Esophagus muscularis mucosa (tissue), 4 donors: ENCODE measurements at places on chromosomes 2 and 18. TPM values are rescaled to one million over a fixed set of nuclear protein-coding genes. Genes with fewer than 3 reads are reported as not detected.
A peak's percentile ranks its signal among the peaks of the same experiment; 100 is the strongest.

CDK5R2 gene
- 0.33 TPM for total RNA-seq

GRCh38 chr2:30807249-30807648 is at the start of gene CAPN13:
Gene CAPN13, minus strand, starts transcription at chr2:30807446. Its CDS starts 20,121 bp downstream, at chr2:30787325.
- DNase-seq: peak; percentile 85

DNA sequence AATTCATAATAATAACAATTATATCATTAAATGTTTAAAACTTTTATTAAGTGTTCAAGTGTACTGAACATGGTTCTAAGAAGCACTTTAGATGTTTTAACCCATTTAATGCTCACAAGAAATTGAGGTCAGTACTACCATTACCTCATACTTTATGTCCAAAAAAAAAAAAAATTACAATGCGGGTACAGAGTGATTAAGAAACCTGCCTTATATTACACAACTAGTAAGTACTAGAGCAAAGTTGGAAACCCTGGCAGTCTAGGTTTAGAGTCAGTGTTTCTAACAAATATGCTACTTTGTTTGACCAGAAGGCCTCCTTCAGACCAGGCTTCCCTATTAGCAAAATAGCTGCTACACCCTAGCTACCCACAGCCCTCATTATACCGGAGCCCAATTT is 28.5 kb downstream of the PLEKHM3 start:
- no peak for DNase-seq

DNA sequence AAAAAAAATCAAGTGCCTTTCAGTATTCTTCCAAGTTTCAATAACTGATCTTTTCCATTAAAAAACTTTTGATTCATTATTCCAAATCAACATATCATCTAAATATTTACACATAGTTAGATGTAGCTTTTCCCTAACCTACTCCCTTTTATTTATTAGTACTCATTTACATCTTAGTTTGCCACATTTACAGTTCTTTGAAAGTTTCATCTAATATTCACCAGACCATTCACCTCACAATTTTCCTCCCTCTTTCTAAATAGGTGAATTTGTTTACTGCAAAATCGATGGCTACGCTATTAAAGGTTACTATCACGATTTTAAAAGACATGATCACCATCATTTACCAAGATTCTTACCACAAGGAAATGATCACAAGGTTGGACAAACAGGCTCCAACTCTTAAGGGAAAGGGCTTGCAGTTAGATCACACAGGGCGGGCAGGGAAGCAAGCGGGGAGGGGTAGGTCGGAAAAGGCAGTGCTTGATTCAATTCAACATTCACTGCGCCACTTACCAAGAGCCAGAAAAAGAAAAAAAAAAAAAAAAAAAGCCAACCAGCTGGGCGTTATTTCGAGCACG is 654 bp upstream of the MARCHF7 start:
- no peak for DNase-seq

GRCh38 chr18:9506046-9506792 is 30.9 kb downstream of the RALBP1 start:
- DNase-seq: no peak

DNA sequence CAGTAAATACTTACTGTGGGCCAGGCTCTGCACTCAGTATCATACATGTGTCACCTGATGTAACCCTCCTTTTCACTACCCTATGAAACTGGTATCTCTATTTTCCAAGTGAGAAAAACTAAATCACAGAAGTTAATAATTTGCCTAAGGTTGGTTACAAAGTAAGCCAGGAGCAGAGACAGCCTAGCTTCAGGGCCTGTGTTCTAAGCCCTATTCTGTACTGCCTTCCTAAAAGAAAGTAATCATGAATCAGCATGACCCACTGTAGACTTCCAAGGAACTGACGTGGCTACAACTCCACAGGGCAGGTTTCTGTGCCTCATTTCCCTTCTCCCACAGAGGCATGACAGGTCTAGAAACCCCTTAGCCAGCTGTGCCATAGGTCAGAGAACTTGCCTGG is 14.3 kb downstream of the ZNF142 start:
- DNase-seq: no peak

GRCh38 chr2:104902317-104902716 is 48.4 kb downstream of the POU3F3 start:
- no peak for DNase-seq

- DNase-seq: no peak
Measured at GRCh38 chr18:54117853-54118773, 106.4 kb downstream of the MBD2 start.

- DNase-seq: no peak
Measured at GRCh38 chr2:148978706-148979105, 59.8 kb upstream of the LYPD6B start.

CABLES1 gene
- total RNA-seq: 3.8 TPM

DNA sequence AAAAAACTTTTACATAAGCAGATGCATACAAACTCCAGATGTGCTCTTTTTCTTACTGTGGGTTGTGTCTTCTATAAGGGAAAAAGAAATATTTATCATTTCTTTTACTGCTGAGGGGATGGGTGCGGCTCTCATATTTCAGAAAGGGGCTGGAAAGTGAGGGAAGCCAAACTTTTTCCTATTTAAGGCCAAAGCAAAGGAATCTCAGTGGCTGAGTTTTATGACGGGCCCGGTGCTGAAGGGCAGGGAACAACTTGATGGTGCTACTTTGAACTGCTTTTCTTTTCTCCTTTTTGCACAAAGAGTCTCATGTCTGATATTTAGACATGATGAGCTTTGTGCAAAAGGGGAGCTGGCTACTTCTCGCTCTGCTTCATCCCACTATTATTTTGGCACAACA is at the start of gene COL3A1:
TSS of gene COL3A1 (plus strand) at position 210 of the 400 bp plus-strand sequence. CDS start at position 327, 117 bp downstream.
- DNase-seq: no peak

DNA sequence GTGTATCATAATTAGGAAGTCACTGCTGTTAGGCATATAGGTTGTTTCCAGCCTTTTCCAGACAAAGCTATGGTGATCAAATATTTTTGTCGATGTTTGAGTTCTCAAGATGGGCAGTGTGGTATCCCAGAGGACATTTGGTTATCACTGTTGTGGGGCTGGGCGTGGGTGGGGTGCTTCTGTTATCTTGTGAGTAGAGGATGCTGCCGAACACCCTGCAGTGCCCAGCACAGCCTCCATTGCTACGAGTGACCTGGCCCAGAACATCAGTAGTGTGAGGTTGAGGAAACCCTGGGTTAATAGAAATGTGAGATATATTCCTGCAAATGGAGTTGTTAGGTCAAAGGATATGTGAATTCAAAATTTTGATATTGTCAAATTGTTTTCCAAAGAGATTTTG is 33.2 kb downstream of the ZNF236 start:
- no peak for DNase-seq

GRB14 gene
- 3.3 TPM for total RNA-seq

DNA sequence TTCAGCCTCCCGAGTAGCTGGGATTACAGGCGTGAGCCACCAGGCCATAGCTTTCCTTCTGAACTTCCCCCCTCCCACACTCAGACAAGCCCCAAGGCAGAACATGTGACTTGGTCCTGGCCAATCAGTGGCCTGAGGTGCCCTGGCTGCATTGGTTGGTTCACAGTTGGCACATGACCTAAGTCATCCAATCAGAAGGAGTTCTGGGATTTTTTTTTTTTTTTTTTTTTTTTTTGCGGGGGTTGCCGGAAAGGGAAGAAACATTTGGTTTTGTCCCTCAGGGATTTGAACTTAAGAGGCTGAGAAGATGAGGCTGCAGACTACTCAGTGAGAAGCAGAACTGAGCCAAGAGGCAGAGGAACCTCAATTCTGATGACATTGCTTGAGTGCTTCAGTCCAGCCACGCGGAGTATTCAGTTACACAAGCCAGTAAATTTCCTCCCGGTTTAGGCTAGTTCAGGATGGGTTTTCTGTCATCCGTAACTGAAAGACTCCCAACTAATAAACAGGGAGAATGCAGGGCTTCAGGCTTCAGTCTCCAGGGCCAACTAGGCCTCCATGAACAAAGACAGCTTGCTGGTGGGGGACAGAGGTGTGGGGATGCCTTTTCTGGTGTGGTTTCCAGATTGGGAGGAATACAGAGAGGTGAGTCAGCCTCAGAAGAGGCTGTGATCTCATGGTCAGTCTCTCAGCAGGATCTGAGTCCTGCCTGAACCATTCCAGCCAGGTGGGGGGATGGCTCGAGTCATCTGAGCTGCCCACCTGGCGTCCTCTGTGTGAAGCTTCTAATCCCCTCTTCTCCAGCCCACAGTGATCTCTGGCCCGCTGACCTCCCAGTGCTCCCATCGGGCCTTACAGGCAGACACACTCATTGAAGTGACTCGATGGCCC is 9.2 kb downstream of the PTMA start:
- DNase-seq: no peak

DNA sequence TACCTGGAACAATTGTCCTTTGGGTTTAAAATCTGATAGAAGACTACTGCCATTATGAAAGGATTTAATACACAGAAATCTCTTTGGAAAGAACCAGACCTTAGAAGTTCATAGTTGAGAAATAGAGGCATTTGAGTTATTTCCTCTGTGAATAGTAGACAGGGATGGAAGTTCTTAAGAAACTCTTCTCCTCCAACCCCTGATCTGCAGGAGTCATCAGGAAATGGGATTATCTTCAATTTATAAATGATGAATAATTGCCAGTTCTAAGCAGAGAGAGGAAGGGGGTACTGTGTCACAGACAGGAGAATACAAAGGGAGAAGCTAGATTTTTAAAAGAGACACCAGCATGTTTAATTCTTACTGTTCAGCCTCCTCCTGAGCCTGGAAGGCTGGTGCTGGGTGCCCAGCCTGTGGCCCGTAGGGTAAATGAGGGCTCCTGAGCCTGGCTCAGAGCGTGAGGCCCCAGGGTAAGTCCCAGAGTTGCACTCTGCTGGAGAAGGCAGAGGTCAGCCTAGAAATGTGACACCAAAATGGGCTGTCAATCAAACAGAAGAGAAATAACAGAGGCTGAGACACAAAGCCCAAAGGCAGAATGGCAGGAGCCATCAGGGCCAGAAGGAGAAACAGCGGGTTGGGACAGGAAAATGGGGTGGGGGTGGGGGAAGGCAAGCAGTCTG is 58.2 kb upstream of the PKDCC start:
- DNase-seq: no peak

- DNase-seq: no peak
Measured at GRCh38 chr2:44429034-44429433, 67.3 kb downstream of the CAMKMT start.

GRCh38 chr2:172092716-172093415 is 7.6 kb downstream of the DLX1 start:
- DNase-seq: no peak

DNA sequence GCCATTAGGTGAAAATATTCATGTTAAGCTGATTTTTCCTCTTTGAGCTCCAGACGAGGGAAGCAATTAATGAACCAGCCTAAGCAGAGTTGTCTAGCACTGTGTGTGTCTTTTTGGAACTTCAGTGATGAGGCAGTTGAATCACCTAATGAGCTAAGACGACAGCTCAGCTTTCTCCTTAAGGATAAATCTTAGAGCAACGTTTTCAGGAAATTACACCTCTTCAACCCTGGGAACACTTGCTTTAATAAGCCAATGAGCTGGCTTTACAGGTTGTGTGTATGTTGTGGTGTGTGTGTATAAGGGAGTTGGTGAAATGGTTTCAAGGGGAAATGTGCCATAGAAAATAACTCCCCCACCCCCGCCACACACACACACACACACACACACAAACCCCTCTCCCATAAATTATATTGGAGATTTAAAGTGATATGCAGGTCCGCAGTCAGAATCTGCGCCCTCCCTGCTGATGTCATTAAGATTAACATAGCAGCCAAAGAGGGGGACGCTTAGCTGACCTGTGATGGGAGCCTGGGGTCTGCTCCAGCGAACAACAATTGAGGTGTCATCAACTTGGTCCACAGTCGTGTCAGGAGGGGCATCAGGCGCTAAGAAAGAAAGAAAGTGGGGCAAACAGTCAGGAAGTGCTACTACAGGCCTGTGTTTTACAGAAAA is 28.1 kb downstream of the FN1 start:
- DNase-seq: no peak

GRCh38 chr2:212974692-212975091 is 176.7 kb downstream of the IKZF2 start:
- DNase-seq: no peak

DNA sequence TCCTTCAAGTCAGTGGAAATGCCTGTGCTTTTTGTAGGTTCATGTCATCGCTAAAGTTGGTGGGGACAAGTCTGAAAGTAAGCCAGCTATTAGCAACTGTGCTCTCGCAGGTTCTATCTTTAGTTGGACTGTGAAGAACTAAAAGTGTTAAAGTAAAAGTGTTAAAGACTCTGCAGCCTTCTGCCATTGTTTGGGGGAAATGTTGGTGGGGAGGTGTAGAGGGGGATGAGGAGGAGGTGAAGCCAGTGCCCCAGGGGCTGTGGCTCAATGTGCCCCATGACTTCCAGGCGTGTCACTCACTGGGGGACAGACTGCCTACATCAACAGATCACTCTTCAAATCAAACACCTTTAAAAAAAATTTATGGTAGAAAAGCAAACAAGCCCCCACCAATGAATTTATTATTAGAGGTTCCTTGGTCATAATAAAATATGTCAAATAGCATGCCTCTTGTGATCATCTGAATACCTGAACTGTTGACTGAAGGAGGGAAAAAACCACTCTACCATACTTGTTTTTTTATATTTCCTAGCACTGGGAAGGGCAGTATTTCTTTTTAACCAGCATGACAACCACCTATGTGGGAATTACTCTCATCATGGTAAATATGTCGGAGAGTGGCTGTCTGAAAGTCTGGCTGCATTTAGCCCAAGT is 19.3 kb downstream of the TGFA start:
- peak; percentile 66 for DNase-seq

- DNase-seq: no peak
Measured at GRCh38 chr2:173239644-173240043, 115.0 kb upstream of the CDCA7 start.

DNA sequence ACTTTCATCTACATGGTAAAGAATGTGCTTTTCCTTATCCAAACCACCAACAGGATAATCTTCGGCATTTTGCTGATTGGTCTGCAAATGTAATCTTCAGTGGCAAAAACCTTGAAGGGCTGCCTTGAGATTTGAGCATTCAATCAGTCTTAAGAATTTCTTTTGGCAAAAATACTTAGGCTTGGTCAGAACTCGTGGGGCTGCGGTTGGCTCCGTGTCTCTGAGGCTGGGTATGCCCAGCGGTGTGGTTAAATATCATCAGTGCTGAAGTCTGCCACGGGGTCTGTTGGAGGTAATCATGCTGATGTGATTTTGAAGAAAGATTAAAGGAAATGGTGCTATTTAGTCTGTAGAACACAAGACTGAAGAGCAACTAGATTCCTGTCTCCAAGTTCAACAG is 262.6 kb downstream of the EN1 start:
- no peak for DNase-seq

EHBP1 gene
- total RNA-seq: 199 TPM

GRCh38 chr18:79802298-79802697 is 4.6 kb downstream of the KCNG2 start:
- no peak for DNase-seq

- no peak for DNase-seq
Measured at GRCh38 chr18:44067186-44067585, 613.5 kb upstream of the SETBP1 start.

DNA sequence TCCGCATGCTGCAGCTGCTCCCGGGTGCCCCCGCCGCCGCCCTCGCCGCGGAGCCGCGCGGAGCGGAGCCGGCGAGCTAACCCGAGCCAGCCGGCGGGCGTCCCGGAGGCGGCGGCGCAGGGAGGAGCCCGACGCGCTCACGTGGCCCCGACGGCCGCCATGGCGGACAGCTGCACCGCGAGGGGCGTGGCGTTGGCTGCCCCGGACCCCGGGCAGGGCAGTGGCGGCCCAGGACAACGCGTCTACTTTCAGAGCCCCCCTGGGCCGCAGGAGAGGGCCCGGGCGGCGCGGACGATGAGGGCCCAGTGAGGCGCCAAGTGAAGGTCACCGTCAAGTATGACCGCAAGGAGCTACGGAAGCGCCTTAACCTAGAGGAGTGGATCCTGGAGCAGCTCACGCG is 30.0 kb upstream of the CCNYL1 start:
- DNase-seq: no peak
